Right cardiac atrium (tissue), 5 donors: ENCODE measurements at places on chromosomes 13 and 19. TPM values are rescaled to one million over a fixed set of nuclear protein-coding genes. Genes with fewer than 3 reads are reported as not detected.

Gene TSHZ3
- total RNA-seq: 3.9 TPM

Gene LGALS14
- total RNA-seq: not detected

Gene LRP3
- 14.4 TPM for total RNA-seq

- DNase-seq: no peak
Observed at GRCh38 chr13:99250982-99251825, 7.0 kb downstream of the GPR18 start.

Gene KLK14
- 1.0 TPM for total RNA-seq

Gene FFAR2
- total RNA-seq: 0.63 TPM

GRCh38 chr13:107765724-107766401 lies 449.5 kb downstream of the LIG4 start:
- DNase-seq: no peak

DNA sequence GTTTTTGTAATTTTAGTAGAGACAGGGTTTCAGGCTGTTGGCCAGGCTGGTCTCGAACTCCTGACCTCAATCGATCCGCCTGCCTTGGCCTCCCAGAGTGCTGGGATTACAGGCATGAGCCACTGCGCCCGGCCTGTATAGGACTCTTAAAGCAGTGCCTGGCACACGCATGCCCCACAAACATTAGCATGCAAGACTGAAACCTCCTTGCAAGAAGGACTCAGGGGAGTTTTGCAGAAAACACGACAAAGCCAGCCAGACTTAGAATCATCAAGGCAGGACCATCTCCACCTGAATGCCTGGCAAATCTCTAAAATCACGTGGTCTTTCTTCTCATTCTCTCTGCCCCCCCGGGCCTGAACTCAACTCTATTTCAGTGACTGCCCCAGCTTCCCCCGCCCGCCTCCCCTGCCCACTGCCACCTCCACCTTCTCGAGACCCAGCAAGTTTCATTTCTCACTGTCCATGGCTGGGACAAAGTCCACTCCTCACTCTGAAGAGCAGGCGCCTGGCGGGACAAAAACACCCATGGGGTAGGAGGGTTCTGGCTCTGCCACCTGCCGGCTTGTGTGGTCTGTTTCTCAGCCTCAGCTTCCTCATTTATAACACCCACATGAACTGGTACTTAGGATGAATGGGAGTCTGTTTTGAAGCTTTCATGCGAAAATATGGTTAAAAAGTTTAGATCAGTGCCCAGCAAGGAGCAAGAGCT lies 2.4 kb downstream of the TICAM1 start:
- no peak for DNase-seq

DNA sequence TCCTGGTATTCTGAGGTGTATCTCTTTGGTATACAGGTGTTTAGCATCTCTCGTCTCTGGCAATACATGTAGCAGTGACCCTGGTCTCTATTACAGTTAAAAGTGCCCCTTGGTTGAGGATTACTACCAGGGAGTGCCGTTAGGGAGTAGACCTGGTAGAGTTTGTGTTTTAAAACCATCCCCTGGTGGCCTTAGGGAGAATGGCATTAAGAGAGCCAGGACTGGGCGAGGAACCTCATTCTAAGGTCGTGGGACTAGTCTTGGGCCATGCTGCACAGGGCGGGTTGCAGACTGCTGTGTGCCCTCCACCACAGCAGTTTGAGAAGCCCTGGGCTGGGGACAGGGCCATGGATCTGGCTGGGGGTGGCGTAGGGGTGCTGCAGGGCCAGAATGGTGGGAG lies 35.0 kb downstream of the B3GLCT start:
- no peak for DNase-seq

- DNase-seq: peak; percentile 65
Observed at GRCh38 chr19:2261438-2262172, 5.4 kb upstream of the JSRP1 start.

DNA sequence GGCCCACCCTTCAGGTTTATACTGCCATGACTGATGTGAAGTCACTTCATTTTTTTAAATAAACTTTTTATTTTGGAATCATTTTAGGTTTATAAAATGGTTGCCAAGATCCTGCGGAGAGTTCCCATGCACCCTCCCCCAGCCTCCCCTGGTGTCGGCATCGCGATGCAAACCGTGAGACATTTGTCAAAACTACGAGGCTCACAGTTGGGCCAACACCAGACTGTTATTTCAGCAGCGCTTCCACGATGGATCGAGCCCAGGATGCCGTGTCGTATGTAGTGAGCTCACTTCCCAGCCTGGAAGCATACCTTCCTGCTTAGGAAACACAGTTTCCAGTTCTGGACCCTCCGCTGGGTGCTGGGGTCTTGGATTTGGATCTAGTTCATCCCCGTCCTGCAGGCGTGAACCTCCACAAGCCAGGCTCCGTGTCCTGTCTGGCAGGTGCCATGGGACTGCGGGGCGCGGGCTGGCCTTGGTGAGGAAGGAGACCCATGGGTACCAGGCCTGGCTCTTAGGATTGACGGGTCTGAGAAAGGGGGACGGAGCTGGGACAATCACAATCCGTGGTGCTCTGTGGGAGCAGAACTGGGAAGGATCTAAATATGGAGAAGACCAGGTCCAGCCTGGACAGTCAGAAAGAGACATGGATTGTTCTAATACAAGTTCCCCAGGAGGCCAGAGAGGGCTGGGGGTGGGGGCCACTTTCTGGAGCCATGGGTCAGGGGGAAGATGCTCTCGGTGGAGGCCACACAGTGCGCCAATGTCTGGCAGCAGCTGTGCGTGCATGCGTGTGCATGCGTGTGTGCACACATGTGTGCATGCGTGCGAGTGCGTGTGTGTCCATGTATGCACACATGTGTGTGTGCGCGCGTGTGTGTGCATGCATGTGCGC lies 2.4 kb upstream of the SBK2 start:
- peak; percentile 60 for DNase-seq

- DNase-seq: peak; percentile 30
Observed at GRCh38 chr13:28316129-28316528, 177.8 kb downstream of the PAN3 start.

DNA sequence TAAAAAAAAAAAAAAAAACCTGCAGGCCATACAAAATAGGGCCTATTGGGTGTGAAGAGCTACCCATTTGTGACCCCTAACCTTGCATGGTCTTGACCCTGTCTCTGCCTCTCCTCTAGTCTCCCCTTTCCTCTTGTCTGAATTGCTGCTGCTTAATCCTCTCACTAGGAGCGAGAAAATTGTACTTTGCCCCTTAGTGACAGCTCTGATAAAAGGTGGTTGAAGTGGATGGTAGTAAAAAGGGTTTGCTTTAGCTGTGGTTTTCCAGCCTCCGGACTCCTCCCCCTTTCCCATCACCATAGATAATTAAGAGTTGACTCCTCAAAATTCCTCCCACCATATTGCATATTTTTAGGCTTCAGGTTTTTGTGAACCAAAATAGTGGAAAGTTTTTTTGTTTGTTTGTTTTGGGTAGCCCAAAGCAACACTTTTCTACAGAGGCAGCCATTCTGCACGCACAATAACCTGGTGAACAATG lies 23.5 kb downstream of the ACTN4 start:
- DNase-seq: peak; percentile 22

GRCh38 chr13:33697926-33698325 lies 120.0 kb upstream of the RFC3 start:
- DNase-seq: no peak

DNA sequence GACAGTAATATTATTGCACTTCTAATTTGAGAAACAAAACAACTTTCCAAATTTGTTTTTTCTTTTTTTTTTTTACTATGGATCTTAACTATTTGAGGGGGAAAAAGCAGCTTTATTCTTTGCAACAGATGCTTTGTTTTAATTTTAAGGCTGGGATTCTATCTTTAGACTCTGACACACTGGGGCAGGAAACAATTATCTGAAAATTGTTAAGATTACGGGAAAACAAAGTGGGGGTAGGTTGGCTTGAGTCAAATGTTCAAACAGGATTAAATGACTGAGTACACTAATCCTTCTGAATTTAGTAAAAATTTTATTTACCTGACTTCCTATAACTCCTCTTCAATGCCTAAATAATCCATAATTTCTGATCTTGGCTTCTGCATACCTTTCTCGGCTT lies 543.2 kb downstream of the SLITRK6 start:
- no peak for DNase-seq

Gene CYP2S1
- 1.7 TPM for total RNA-seq

Gene C5AR2
- total RNA-seq: 1.5 TPM

GRCh38 chr13:31996601-31997000 lies 35.0 kb upstream of the FRY start:
- no peak for DNase-seq

Gene KIR2DL1
- total RNA-seq: not detected

- no peak for DNase-seq
Observed at GRCh38 chr13:27954406-27954851, 14.7 kb downstream of the CDX2 start.

Gene VSTM1
- not detected for total RNA-seq

Gene DOCK6
- total RNA-seq: 36.8 TPM

DNA sequence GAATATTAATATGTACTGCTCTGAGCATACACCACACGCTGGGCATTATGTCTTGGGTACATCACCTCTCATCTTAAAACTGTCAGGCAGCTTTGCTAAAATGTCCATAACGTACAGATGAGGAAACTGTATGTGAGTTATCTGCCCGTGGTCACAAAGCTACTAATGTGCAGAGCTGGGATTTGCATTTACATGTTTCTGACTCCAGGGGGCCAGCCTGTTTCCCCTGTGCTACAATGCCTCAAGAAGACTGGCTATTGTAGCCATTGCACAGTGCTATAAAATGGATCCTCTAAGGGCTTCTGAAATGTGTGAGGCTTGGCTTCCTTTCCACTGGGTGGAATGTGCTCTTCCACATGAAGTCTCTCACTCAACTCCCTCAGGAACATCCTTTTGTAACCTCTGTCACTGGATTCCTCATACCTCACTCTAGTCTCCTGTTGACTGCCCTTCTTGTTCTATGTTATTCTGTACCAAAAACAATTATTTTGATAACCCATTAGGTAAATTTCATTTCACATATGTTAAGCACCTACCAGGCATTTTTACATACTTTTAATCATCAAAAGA lies 95.6 kb upstream of the HTR2A start:
- no peak for DNase-seq

GRCh38 chr13:38941353-38941945 lies 49.2 kb downstream of the STOML3 start:
- no peak for DNase-seq

- no peak for DNase-seq
Observed at GRCh38 chr13:75968103-75968838, 332.1 kb downstream of the LMO7 start.

DNA sequence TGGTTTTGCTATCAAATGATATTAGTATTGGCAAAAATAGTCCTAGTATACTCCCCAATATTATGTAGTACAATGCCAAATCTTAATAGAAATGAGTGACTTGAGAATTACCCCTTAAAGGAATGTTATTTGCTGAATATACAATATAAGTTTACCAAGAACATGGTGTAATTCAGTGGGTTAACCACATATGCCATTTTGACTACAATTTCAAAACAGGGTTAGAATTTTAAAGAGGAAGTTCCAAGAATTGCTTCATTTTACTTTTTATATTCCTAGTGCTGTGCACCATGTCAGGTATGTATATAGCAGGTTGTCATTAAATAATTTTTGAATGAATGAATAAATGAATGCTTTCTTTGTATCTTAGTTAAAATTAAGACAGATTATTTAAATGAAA lies 66.3 kb downstream of the LMO7 start:
- DNase-seq: no peak

GRCh38 chr13:102757006-102757405 lies 16.6 kb downstream of the TEX30 start:
- DNase-seq: no peak

Gene CRB3
- not detected for total RNA-seq

- DNase-seq: no peak
Observed at GRCh38 chr13:37366044-37366770, 232.4 kb downstream of the POSTN start.

- no peak for DNase-seq
Observed at GRCh38 chr13:51212758-51213157, 9.4 kb upstream of the FAM124A start.

Gene SBK2
- total RNA-seq: 205 TPM

DNA sequence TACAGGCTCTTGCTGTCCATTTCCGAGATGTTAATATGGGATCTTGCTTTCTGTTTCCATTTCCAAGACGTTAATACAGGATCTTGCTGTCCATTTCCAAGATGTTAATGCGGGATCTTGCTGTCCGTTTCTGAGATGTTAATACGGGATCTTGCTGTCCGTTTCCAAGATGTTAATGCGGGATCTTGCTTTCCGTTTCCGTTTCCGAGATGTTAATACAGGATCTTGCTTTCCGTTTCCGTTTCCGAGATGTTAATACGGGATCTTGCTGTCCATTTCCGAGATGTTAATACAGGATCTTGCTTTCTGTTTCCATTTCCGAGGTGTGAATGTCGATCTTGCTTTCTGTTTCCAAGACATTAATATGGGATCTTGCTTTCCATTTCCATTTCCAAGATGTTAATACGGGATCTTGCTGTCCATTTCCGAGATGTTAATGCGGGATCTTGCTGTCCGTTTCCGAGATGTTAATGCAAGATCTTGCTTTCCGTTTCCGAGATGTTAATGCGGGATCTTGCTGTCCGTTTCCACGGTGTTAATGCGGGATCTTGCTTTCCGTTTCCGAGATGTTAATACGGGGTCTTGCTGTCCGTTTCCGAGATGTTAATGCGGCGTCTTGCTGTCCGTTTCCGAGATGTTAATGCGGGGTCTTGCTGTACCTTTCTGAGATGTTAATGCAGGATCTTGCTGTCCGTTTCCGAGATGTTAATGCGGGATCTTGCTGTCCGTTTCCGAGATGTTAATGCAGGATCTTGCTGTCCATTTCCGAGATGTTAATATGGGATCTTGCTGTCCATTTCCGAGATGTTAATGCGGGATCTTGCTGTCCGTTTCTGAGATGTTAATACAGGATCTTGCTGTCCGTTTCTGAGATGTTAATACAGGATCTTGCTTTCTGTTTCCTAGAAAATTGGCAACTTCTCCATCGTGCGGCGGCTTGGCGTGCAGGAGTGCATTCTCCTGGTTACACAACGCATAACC lies 38.3 kb downstream of the PEX11G start:
- DNase-seq: no peak

DNA sequence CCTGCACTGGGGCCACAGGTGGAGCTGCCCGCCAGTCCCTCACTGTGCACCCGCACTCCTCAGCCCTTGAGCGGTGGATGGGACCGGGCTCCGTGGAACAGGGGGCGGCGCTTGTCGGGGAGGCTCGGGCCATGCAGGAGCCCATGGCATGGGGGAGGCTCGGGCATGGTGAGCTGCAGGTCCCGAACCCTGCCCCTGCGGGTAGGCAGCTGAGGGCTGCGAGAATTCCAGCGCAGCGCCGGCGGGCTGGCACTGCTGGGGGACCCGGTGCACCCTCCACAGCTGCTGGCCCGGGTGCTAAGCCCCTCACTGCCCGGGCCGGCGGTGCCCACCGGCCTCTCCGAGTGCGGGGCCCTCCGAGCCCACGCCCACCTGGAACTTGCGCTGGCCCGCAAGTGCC lies 877.5 kb upstream of the PCDH9 start:
- DNase-seq: peak; percentile 55
